ENCODE measurements at places on chromosomes 3 and 15. TPM values are rescaled to one million over a fixed set of nuclear protein-coding genes. Genes with fewer than 3 reads are reported as not detected.

DNA sequence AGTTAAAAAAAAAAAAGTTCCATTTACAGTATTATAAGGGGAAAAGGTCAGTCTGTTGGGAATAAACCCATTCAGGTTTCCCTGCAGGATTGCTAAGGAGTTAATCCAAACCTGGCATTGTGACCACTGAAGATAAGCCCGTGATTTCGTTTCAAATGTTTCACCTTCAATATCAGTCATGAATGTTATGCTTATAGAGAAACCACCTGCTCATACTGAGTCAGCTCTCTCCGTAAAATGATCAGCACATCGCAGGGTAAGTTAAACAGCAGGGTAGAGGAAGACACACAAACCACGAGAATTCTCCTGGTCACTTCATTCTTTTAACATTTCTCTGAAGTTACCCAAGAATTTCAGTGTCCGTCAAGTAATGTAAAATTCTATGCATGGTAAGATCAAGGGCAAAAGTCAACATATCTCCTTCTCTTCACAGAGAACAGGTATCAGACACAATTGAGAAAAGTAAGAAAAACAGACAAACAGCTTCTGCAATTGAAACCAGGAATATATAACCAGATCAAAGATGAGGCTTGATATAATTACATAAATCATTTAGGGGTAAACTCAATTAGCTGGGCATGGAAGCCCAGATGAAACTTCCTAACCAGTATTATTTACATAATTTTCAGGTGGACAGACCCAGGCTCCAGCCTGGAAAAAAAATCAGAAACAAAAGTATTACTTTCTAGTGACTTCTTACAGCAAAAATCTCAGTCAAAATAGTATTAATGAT lies 67.6 kb upstream of the ARHGEF3 start:
- H3K4me1 ChIP-seq = peaks cover 2% of the 10 kb centered on the region
- no peak overlapping the region for H3K4me3 ChIP-seq
- H3K27ac ChIP-seq = no peak overlapping the region
- H3K27me3 ChIP-seq = peaks cover 6% of the 10 kb centered on the region
- H3K36me3 ChIP-seq = no peaks in the 10 kb centered on the region

CCR3 gene
- not detected for total RNA-seq

DNA sequence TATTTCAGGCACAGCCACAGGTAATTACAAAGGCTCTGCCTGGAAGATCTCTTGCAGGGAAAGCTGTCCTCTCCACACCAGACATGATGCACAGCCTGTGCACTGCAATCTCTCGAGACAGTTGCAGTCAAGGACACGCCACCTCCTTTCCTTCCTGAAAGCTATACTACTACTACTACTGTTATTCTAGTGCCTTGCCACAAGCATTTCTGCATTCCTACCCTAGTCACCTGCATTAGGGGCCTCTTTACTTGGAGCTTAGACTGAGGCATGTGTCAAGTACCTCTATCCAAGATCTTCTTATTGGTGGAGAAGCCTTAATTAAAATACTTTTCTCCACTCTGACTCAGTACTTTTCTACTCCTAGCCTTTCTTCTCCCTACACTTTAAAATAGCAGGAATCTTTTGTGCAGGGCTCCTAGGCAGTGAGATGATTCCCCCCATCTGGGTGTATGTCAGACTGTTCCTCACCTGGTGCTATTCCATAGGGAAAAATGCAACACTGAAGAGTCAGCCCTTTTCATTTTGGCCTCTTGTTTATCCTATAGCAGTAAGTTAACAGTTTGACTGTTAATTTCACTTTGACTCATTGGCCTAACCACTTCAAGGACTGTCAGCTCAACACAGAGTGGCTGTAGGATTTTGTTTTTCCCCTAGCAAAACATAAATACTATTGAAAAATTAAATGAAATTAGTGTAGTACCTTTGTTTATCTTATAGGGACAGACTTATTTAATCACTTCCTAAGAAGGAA lies 78.9 kb downstream of the ESYT3 start:
- no peak overlapping the region for H3K4me3 ChIP-seq
- H3K36me3 ChIP-seq = no peaks in the 10 kb centered on the region
- no peaks in the 10 kb centered on the region for H3K27me3 ChIP-seq
- no peak overlapping the region for H3K27ac ChIP-seq
- no peaks in the 10 kb centered on the region for H3K4me1 ChIP-seq

DNA sequence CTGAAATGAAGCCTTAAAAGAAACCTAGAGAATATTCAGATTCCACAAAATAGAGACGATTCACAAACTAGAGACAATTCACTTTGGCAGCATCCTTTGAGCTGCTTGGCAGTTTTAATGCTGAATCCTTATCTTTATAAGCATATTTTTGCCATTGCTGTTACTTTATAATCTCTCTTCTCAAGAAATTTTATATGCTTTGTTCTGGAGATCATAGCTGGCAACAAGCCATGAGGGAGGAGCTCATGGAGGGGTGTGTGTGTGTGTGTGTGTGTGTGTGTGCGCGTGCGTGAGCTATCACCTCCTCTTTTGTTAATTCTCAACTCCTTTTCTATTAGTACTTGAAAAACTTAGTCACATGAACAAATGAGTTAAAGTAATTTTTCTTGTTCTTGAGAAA lies 495.0 kb upstream of the RGMA start:
- no peak overlapping the region for H3K4me3 ChIP-seq
- no peaks in the 10 kb centered on the region for H3K4me1 ChIP-seq
- H3K27ac ChIP-seq = no peak overlapping the region
- DNase-seq = no peak

- H3K36me3 ChIP-seq = 0 out of 2 replicates have a peak, but pooled peaks cover 1% of the 10 kb centered on the region
- peaks cover 2% of the 10 kb centered on the region for H3K4me1 ChIP-seq
- H3K4me3 ChIP-seq = no peak overlapping the region
These were observed 1077.0 kb downstream of the ROBO1 start for GRCh38 chr3:78690766-78691165.

DNA sequence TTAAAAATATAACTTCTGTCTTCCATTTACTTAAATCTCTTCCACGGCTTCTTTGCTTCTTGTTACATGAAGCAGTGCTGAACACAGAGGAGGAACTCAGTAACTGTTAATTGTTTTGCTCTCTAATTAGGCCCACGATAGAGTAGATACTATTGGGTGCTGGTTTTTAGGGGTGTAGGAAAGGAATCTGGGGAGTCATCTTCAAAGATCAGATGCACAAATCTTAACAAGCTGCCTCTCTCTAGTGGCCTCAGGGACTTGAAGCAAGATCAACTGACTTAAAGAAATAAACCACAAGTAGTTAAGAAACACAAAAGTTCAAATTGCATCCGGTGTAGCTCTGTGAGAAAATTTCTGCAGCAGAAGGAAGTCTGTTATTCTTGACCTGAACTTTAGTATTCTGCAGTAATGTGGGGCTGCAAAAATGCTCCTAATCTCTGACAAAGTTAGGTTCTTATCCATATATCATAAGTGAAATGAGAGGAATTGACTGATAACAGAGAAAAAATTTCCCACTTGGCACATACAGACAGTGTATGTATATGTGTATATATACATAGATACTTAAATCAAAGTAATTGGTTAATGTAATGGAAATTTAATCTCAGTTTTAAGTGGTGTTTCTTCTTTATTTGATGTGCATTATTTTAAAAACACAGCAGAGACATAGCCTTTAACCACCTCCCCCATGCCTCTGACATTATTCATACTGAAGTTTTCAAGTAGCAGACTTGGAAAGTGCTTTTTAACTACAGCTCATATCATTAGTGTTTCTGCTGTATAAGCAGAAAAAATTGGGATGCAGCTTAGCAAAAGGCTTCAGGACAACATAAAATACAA lies 51.8 kb downstream of the CHST2 start:
- H3K4me3 ChIP-seq = no peak overlapping the region
- H3K4me1 ChIP-seq = peaks cover 23% of the 10 kb centered on the region
- no peaks in the 10 kb centered on the region for H3K36me3 ChIP-seq
- DNase-seq = peak; percentile 77
- no peak overlapping the region for H3K27ac ChIP-seq

- H3K36me3 ChIP-seq = no peaks in the 10 kb centered on the region
- H3K4me3 ChIP-seq = no peak overlapping the region
- H3K4me1 ChIP-seq = peaks cover 1% of the 10 kb centered on the region
- peaks cover 18% of the 10 kb centered on the region for H3K27me3 ChIP-seq
These were observed 6.5 kb upstream of the SYNM start for GRCh38 chr15:99098426-99098825.
